Tibial nerve (tissue), 4 donors: ENCODE measurements at places on chromosomes 4 and X.

DNA sequence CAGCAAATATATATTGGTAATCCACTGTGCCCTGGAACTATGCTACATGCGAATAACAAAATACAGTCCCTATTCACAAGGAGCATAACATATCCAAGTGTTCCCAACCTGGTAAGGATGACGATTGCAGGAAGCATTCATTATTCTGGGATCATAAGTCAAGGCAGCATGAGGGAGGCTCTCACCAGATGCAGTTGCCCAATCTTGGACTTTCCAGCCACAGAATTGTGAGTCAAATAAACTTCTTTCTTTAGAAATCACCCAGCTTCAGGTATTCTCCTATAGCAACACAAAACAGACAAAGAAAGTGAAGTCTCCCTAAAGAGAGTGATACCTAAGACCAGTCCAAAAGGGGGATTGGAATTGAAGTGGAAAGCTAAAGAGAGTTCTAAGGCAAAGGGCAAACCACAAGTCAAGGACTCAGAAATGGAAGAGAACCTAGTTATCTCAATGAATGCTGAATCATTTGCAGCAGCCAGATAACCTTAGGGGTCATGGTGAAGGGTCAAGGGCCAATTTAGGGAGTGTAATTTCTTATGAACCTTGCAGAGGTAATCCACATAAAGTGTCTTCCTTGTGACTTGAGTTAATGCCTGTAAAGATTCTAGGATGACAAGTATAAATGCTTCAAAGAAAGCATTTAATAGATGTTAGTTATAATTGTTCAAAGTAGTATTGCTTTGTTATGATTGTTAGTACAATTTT is 103.1 kb upstream of the PCDH7 start:
- no peak for DNase-seq

GRCh38 chrX:105463473-105463872 is 243.0 kb upstream of the TEX13A start:
- DNase-seq = no peak

GRCh38 chr4:90621080-90621479 is 493.9 kb downstream of the CCSER1 start:
- no peak for DNase-seq

DNA sequence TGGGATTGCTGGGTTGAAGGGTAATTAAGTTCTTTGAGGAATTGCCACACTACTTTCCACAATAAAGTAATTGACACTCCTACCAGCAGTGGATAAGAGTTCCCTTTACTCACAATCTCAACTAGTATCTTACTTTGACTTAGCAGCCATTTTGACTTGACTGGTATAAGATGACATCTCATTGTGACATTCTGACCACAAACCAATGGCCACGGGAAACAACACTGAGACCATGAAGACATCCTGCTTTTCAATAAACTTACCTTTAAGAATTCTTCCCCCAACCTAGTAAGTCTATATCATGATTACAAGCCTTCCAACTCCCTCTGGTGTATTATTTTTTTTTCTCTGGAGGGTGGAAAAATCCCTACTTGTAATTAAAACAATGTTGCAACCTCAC is 66.9 kb upstream of the WDR1 start:
- DNase-seq = no peak

- no peak for DNase-seq
Observed at GRCh38 chrX:50115973-50116372, 84.8 kb downstream of the AKAP4 start.

DNA sequence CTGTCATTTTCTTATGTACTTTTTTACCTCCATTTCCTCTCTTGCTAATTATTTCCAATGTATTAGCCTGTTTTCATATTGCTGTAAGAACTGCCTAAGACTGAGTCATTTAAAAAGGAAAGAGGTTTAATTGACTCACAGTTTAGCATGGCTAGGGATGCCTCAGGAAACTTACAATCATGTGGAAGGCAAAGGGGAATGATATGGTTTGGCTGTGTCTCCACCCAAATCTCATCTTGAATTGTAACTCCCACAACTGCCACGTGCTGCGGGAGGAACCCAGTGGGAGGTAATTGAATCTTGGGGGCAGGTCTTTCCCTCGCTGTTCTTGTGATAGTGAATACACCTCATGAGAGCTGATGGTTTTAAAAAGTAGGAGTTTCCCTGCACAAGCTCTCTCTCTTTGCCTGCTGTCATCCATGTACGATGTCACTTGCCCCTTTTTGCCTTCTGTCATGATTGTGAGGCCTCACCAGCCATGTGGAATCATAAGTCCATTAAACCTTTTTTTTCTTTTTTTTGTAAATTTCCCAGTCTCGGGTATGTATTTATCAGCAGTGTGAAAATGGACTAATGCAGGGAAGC is 870.0 kb upstream of the INTU start:
- no peak for DNase-seq

- no peak for DNase-seq
Observed at GRCh38 chr4:120694973-120695372, 227.6 kb downstream of the PRDM5 start.

GRCh38 chr4:84171871-84172270 is 327.2 kb downstream of the NKX6-1 start:
- DNase-seq = no peak

GRCh38 chrX:13430136-13430827 is 110.4 kb upstream of the ATXN3L start:
- DNase-seq = no peak

- no peak for DNase-seq
Observed at GRCh38 chr4:108072300-108072699, 82.6 kb downstream of the HADH start.

- no peak for DNase-seq
Observed at GRCh38 chr4:119748853-119749252, 120.2 kb upstream of the PDE5A start.

DNA sequence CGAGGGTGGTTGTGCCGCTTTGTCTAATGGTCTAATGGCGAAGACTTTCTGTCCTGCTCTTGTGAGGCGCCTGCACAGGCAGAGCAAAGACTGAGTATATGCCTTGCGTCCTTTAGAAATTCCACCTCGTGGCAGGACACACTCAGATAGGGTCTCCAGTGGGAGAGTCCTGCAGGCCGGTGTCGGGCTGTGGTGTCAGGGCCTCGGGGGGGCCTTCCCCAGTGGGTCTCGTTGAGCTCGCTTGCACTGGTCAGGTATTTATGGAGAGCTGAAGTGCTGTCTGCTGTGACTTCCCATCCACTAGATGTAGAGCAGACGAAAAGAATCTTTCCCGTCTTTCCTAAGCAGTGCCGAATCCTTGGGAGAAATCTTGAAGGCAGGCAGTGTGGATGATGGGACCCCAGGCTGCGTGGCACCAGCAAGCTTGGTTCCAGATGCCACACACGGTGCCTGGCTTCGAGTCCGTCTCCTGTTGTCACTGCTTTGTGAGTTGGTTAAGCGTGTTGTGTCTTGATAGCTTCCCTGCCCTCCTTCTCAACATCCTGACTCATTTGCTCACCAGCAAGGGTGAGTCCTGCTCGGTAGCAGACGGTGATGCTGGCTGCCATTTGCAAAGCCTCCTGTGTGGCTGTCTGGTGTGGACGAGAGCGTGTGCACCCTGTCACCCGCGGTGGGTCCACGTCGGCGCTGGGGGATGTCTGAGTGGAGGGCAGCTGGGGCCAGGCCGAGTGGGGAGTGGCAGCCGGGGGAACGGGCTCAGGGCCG is 20.5 kb downstream of the MAEA start:
- no peak for DNase-seq

DNA sequence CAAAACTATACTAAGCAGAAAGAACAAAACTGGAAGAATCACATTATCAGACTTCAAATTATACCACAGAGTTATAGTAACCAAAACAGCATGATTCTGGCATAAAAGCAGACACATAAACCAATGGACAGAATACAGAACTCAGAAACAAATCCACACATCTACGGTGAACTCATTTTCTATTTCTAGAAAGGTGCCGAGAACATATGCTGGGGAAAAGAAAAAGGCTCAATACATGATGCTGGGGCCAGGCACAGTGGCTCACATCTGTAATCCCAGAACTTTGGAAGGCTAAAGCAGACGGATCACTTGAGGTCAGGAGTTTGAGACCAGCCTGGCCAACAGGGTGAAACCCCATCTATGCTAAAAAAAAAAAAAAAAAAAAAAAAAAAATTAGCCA is 52.7 kb downstream of the ATRX start:
- DNase-seq = no peak

GRCh38 chr4:154622598-154622997 is 10.1 kb upstream of the FGG start:
- peak; percentile 11 for DNase-seq

DNA sequence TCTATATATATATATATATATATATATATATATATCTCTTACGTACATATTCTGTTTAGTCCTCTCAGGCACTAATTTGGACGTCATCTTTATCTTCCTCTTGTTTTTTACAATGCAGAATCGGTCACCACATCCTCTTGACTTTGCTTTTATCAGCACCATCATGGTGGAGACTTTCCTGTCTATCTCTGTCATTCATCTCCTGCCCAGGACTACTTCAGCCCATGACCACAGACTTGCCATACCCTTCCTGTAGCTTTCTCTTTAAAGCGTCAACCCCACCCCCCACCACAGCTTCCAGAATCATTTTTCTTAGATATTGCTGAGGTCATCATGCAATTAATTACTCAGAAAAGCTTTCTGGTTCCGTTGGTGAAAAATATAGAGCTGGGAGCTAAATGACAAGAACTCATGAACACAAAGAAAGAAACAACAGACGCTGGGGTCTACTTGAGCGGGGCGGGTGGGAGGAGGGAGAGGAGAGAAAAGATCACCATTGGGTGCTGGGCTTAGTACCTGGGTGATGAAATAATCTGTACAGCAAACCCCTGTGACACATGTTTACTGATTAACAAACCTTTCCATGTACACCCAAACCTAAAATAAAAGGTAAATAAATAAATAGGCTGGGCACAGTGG is 30.5 kb upstream of the PRKX start:
- no peak for DNase-seq

- DNase-seq = no peak
Observed at GRCh38 chrX:153906126-153906917, 1.8 kb downstream of the AVPR2 start.

- no peak for DNase-seq
Observed at GRCh38 chr4:36235306-36235705, 9.0 kb downstream of the ARAP2 start.
